ENCODE measurements at places on chromosomes 11 and 22.

DNA sequence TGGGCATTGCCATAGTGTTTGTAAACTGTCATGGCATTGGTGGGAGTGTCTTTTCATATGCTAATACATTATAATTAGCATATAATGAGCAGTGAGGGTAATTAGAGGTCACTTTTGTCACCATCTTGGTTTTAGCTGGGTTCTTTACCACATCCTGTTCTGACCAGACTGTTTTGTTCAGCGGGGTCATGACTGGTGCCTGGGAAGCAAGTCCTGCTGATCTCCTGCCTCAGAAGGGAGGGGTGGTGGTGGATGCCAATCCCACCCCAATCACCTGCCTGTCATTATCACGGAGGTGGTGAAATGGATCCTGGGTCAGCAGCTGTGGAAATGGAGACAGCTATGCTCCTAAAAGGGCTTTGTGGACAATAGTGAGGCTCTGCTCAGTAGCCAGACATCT lies 31.2 kb downstream of the IL18 start:
- DNase-seq: no peak

- DNase-seq: peak; percentile 47
Measured at GRCh38 chr11:2213384-2213842, 41.8 kb upstream of the TH start.

GRCh38 chr22:22714600-22715335 lies 70.4 kb downstream of the GGTLC2 start:
- no peak for DNase-seq

GRCh38 chr11:2453436-2453835 lies 8.6 kb downstream of the KCNQ1 start:
- DNase-seq: no peak

DNA sequence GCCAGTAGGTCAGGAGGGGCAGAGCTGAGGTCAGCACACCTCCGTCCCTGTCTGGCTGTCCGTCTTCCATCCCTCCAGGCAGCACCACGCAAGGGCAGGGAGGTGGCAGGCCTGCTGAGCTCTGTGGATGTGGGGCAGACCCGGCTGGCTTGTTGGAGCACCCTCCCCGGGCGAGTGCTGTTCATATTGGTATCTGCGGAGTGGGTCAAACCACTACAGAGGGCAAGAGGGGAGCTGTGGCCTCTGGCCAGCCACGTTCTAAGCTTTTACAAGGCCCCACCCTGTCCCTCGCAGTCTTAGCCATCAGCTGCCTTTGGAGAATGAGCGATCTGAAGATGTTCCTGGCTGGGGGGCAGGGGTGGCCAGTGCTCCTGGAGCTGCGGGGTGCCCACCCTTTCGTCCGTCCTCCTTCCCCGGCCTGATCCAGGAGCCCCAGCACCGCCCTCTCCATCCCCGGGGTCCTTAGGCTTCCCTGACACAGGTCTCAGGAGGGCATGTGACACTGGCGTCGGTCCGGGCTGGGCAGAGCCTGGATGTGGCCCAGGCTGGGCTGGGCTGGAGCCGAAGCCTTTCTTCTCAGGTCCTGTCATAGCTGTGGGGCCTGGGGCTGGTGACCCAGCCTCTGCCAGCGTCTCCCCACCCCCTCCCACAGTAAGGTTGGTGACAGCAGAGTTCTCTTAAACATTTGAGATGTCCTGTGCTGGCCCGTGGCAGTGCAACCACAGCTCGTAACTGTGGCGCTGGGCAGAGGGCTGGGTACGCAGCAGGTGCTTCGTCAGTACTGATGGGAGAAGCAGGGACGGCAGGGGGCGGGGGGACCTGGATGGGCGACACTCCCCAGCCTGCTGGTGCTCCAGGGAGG lies 31.7 kb upstream of the GRAMD4 start:
- no peak for DNase-seq

- DNase-seq: no peak
Measured at GRCh38 chr11:83436855-83437254, 150.7 kb upstream of the CCDC90B start.

DNA sequence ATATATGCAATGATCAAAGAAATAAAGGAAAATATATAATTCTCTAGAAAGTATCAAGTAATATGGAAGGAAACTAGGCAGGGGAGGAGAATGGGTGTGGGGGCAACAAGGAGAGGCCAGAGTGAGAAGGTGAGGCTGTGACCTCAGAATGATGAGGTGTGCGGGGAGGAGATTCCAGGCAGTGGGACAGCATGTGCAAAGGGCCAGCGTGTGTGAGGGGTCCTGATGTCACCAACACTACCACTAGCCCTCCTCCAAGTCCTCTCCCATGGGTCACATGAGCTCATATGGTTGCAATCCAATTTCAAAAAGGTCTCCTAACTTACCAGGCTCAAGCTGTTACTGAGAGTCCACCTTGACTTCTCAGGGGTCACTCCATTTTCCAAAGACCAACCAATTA lies 463.9 kb downstream of the MN1 start:
- DNase-seq: no peak

GRCh38 chr22:47401976-47402770 lies 639.7 kb downstream of the TBC1D22A start:
- DNase-seq: no peak

DNA sequence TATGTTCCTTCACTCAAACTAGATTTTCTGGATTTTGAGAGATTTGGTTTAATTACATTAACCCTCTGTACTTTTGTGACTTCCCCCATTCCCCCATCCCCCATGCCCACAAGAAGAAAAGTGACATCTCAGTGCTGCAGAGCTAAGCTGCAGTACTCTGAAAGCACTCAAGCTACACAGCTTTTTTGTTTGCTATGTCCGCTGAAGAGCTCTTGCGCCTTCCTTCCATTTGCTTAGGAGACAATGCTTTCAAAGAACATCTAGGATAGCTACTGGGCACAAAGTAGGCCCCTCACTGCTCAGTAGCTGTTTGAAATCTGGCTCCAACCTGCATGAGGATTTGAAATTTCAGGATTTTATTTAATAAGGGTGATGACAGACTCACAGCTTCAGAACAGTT lies 69.7 kb downstream of the SLC17A6 start:
- DNase-seq: no peak

Measured in stimulated activated CD4-positive, alpha-beta T cell treated with anti-CD3 and anti-CD28 coated beads, Interleukin-15, amount 100 ng/mL, for 24 hours (primary cell).